ENCODE measurements at places on chromosomes 6 and 20.

DNA sequence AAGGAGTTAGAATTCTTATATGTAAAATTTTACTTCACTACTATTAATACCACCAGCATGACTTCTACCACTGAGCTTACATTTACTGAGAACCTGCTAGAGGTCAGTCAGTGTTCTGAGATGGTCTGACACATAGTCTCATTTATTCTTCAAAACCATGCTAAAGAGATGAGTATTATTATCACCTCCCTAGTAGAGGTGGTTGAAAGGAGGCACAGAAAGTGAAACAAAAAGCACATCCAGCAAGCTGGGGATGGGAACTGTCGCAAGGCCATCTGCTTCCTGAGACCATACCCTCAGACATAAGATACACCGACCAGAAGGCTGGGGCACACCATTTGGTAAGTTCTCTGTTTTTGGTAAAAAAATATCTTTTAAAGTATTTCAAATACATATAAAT is 137.7 kb downstream of the INSM1 start:
- no peak for DNase-seq

DNA sequence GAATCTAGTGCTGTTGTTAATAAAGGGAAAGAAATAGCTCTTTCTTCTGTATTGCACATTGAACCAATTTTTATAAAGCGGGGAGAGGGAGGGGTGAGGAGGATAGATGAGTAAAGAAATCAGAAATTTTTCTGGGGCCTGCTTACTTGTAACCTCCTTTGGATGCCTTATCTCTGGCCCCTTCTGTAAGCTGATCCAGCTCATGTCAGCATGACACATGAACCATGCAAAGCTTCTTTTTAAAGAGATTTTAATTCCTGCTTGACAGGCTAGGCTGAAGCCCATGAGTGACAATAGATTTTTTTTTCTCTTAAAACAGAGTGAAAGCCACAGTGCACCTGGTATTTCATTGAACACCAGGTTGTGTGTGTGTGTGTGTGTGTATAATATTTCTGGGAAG is 325.3 kb downstream of the PRL start:
- DNase-seq: no peak

DNA sequence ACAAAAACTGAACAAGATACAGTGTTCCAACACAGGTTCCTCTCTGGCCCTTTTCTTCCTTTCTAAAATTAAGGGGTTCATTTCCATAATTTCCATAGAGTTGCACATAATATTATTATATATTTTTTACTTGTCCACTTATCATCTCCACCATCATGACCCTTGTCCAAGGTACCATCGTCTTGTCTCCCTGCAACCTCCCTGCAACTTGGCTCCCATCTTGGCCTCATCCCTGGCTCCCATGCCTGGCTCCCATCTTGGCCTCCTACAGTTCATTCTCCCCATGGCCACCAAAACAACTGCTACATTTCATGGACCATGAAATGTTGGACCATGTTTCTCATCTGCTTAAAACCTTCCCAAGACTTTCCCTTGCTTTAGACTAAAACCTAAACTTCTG is 3.1 kb upstream of the KCNB1 start:
- DNase-seq: no peak

DNA sequence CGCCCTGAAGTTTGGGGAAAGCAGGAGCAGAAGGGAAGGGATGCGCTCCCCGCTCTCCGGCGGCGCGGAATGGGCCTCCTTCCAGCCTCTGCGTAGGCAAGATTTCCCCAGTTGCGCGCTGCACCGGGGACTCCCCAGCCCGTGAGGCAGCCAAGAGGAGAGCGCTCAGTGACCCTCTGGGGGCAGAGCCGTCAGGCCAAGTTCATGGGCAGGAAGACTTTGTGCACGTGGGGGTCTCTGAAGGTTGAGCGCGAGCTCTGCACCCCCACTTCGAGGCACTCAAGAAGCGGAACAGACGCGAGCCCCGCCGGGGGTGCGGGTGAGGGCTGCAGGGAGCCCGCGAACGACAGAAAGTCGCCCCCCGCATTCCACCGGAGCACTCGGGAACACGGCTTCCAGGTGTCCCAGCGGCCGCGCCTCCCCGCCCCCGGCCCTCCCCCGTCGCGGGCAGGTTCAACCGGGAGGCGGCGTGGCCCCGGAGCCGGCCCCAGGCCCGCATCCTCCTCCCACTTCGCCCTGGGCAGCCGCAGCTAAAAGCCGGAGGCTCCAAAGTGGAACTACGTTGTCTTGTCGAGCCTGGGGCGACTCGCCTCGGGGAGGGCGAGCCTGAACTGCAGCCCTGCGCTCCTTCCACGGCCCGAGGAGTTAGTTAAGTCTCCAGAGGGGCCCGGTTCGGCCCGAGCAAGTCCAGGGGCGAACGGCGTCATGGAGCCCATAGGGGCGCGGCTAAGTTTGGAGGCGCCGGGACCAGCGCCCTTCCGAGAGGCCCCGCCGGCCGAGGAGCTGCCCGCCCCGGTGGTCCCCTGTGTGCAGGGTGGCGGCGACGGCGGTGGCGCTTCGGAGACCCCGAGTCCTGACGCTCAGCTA is at the start of gene PPP1R3G:
Gene PPP1R3G (plus strand): TSS at position 561 of the 867 bp plus-strand sequence. CDS start 145 bp downstream, at position 706.
- DNase-seq: no peak

- DNase-seq: no peak
These were observed 5.2 kb downstream of the STX11 start for GRCh38 chr6:144155529-144155928.

DNA sequence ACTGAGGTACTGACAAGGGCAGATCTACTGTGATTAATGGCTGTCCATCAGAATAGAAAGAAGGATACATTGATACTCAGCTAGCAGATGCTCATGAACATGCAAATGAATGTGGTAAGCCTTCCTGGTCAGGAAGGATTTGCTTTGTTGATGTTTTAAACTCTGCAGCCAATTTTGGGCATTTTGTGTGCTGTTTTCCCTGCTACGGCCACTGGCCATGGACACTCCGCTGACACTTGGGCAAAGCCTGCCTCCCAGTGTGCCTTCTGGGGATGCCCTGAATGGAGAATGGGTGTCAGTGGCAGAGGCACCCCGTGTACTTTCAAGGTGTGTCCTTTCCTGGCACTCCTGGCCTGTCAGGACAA is 113.1 kb downstream of the SOBP start:
- no peak for DNase-seq

DNA sequence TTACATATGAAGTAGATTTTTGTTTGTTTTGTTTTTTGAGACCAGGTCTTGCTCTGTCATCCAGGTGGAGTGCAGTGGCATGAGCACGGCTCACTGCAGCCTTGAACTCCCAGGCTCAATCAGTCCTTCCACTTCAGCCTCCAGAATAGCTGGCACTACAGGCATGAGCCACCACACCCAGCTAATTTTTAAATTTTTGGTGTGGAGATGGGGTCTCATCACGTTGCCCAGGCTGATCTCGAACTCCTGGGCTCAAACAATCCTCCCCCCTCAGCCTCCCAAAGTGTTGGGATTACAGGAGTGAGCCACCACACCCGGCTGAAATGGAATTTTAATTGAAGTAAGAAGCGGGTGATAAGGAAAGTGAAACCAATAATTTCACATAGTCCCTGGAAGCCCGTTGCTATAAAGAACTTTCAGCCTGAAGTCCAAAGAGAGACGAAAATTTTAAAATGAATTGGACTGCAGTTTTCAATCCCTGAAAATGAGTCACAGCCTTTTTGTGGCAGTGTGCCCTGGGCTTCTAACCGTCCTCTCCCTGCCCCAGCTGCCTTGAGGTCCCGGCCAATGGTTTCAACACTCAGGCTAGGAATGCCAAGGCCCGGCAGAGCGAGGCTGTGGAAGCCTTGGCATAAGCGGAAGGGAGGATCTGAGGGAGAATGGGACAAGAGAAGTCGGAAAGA is 757 bp downstream of the RAET1E start:
- DNase-seq: no peak

DNA sequence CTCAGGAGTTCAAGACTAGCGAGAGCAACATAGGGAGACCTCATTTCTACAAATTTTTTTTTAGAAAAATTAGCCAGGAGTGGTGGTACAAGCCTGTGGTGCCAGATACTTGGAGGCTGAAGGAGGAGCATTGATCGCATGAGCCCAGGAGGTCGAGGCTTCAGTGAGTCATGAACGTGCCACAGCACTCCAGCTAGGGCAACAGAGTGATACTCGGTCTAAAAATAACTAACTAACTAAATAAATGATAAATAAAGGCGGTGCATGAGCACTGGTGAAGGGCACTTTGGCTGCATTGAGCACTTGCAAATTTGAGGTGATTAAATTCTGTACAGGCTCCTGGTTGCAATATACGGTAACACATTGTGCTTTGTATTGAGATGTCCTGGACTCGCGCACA is 13.5 kb downstream of the HLA-A start:
- no peak for DNase-seq

GRCh38 chr20:24795436-24795835 is 153.6 kb upstream of the CST7 start:
- DNase-seq: no peak

- DNase-seq: no peak
These were observed 6.3 kb upstream of the ZKSCAN8 start for GRCh38 chr6:28135393-28135792.

Measured in activated CD4-positive, CD25-positive, alpha-beta regulatory T cell (primary cell).